GM12891 (cell line): ENCODE measurements at places on chromosomes 4 and X.

GRCh38 chr4:40369437-40370274 is 34.5 kb downstream of the CHRNA9 start:
- DNase-seq = no peak

DNA sequence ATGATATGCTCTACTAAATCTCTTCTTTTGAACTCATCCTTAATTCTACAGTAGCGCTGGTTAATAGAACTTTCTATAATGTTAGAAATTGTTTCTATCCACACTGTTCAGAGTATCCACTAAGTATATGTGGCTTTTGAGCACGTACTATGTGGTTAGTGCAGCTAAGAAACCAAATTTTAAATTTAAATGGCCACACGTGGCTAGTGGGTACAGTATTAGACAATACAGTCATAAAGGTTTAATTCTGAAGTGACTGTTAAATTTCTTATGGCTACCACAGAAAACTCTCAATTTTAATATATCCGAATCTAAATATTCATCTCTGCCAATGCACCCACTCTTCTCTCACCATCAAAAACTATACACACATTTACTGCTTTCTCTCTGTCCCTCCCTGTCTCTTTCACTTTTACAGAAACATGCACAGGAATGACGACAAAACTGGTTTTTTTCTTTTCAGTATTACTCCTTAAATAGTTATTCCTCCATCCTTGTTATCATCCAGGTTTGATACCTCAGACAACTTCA is 583.9 kb downstream of the KCTD8 start:
- no peak for DNase-seq

- no peak for DNase-seq
These were observed 36.7 kb downstream of the UBQLN2 start for GRCh38 chrX:56600141-56600540.

GRCh38 chr4:100168521-100168920 is 21.7 kb downstream of the DDIT4L start:
- no peak for DNase-seq

- DNase-seq = no peak
These were observed 5.4 kb upstream of the PRICKLE3 start for GRCh38 chrX:49191574-49192011.

- no peak for DNase-seq
These were observed 292.4 kb upstream of the FAT1 start for GRCh38 chr4:187016101-187016500.

- no peak for DNase-seq
These were observed 744.8 kb upstream of the HS3ST1 start for GRCh38 chr4:12173496-12173895.

DNA sequence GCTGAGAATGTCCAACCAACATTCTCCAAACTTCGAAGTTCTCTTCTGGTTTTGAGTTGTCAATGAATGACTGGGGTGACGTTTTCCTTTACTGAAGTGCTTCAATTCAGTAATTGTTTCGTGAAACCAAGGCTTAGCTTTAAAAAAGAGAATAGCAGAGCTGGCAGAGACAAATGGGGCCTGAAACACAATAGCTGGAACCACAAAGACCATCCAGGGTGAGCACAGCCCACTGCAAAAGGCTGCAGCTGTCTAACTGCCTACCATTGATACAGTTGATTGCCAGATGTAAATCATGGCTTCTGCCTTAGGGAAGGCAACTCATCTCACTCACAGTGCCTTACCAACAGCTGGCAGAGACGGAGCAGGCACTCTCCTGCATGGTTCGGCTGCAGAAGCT is 78.7 kb upstream of the ZNF518B start:
- no peak for DNase-seq

GRCh38 chrX:107736781-107737531 is 38.6 kb downstream of the TSC22D3 start:
- DNase-seq = no peak

- DNase-seq = no peak
These were observed 586.7 kb downstream of the GBA3 start for GRCh38 chr4:23279377-23279986.

DNA sequence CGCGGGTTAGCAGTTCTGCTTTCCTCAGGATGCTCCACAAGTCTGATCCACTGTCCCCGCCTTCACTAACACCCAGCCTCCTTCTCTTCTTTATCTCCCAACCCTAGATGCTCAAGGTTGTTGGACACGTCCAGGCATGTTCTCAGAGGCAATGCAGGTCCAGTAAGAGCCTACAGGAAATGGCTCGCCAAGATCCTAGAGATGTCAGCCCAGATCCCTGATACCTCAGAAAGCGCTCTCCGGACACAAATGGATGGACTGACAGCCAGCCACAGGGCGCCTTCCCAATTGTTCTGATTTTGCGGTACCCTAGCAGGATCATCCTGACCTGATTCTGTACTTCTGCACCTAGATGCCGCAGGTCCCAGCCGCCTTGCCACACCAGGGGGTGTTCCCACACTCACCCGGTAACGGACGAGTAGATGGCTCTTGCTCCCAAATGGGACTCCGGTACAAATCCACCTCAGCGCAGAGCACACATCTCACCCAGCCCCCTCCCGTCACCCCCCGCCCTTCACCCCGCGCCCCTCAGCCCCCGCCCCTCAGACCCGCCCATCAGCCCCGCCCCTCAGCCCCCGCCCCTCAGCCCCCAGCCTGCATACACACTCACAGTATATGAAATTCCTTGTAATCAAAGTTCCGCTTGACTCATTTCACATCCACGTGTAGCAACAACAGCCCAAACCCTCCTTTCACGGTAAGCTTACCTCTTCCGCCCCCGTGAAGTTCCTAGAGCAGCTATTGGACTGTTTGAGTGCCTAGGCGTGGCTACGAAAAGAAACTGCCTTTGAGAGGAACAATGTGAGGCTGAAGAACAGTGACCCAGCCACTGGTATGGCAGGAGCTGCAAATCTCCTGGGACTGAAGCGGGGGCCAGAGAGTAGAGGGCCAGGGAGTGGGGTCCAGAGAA is at the start of gene EDA2R:
TSS of gene EDA2R (minus strand) at position 488 of the 910 bp plus-strand sequence. CDS start 23,058 bp downstream, outside the sequence.
- DNase-seq = peak; percentile 17

- DNase-seq = no peak
These were observed at the start of gene GPR173 for GRCh38 chrX:53048169-53049126. Gene GPR173, plus strand, starts transcription at chrX:53048789. Its CDS starts 27,833 bp downstream, at chrX:53076622.

DNA sequence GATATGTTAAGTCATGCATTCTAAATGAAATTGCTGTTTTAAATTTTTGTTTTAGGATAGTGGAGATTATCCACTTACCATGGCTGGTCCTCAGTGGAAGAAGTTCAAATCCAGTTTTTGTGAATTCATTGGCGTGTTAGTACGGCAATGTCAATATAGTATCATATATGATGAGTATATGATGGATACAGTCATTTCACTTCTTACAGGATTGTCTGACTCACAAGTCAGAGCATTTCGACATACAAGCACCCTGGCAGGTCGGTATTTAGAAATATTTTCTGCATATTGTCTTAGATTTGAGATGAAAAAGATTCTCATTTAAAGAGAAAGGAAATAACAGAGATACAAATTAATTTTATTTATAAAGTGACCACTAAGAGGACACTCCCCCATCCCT is 83.6 kb downstream of the STAG2 start:
- no peak for DNase-seq

GRCh38 chr4:29565256-29565655 is 1154.9 kb upstream of the PCDH7 start:
- no peak for DNase-seq

DNA sequence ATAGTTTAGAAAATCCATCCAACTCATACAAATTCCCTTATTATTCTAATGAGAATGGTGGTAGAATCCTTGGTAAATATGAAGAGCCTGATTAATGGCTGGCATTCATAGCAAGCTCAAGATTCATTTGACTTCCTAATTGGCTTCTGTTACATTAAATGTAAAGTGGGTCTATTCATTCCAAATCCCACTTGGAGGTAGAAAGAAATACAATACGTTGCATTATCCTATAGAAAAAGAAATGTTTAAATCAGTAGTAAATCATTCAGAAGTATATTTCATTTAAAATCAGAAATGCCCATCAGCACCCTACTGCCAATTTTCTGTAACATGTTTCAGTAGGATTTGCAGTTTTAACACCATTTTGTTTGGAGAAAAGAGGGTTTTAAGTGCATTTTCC is 6.7 kb downstream of the ADGRG4 start:
- no peak for DNase-seq

DNA sequence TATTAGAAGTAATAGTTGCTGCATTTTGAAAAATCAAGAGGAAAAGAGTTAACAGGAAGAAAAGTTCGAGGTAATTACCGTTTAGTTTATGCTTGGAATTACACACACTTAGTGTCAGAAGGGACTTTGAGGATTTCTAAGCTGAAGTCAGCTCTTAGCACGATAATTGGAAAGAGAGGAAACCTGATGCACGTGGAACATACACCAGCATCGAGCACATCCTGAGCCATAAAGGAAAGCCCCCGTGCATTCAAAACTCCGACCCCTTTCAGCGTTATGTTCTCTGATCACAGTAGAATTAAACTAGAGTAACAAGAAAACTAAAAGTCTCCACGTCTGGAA is 400 bp upstream of the PAQR3 start:
- DNase-seq = no peak

GRCh38 chrX:16920075-16920474 is 26.4 kb upstream of the REPS2 start:
- DNase-seq = no peak

DNA sequence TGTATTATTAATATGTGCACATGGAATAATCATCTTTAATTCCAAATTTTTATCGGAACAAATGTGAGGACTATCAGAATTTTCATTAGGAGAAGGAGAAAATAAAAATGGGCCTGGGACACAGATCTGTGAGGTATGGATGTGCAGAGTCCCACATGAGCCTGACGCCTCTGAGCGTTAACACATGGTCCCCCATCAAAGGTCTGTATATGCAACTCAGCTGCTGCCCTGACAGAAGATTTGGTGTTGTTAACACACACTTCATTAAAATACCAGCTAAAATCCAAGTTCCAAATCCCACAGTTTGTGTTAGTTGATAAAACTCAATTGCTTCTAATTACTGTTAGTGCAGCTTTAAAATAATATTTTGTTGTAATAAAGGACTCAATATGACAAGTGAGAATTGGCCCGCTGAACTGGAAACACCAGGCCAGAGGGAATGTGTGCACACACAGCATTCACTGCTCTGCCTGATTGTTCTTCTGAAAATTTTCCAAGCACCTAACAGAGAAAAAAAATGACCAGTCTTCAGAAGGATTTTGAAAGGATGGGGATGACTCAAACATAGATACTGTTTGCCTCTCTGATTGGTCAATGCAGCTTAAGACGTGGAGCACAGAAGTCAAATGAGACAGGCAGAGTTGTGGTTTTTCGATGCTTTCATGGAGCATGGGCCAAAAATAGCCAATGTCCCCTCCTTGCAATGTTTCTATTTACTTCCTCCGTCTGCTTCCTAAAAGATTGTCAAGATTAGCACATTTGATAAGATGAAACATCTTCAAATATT is 266.6 kb downstream of the NKX6-1 start:
- DNase-seq = no peak

GRCh38 chr4:188554413-188554812 is 415.2 kb downstream of the TRIML1 start:
- no peak for DNase-seq

DNA sequence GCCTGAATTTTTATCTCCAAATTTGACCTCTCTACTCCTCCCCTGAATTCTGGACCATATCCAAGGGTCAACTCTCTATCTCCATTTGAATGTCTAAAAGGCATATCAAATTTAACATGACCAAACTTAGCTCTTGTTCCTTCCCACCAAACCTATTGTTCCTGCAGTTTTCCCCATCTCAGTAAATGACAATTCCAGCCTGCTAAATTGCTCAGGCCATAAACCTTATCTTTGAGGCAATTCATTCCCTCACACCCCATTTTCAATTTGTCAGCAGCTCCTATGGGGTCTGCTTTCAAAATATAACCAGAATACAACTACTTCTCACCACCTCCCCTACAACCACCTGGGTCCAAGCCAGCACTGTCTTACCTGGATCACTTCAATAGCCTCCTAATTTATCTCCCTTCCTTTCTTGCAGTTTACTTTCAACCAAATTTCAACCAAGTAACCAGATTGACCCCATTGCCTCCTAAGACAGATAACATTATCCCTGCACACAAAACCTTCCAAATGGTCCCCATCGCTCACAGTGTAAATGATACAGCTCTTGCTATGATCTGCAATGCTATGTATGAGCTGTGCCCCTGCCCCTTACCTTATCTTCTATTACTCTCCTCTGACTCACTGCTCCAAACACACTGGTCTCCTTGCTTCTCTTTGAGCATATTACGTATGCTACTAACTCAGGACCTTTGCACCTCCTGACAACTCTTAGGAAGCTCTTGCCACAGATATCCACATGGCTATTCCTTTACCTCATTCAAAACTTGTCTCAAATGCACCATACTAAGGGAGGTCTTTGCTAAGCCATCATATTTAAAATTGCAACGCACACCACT is 66.0 kb downstream of the CAMK2D start:
- no peak for DNase-seq

DNA sequence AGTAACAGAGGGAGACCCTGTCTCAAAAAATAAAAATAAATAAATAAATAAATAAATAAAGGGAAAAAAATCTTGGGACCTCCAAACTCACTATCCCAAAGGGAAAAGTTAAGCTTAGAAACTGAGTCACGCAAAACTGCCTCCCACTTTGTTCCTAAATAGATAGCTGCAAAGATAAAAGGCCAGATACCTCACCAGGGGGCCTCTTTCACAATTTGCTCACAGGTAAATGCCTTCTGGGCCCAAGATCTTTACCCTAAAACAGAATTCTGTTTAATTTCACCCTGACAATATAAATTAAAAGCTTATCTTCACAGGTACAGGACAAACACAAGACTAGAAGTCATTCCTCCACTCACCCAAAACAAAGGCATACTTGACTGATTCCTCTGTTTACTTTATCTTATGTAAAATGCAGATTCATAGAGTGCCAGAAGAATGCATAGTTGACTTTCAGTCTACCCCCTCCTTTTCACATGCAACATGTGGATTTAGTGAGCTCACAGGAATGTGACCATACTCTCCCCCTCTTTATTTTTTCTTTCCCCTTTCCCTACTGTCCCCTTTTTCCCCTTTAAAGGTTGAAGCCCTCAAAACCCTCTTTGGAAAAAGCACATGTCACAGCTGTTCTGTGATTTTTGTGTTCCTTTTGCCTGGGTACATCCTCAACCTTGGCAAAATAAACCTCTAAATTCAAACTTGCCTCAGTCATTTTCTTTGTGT is 23.4 kb downstream of the ELF2 start:
- no peak for DNase-seq
